Activated CD4-positive, alpha-beta T cell treated with anti-CD3 and anti-CD28 coated beads, Interleukin-2, Interleukin-4, amounts not matched to agents 100 ng/mL and 50 ng/mL, durations not matched to agents 16 hours and 8 hours (primary cell): ENCODE measurements at places on chromosomes 12 and 14.

DNA sequence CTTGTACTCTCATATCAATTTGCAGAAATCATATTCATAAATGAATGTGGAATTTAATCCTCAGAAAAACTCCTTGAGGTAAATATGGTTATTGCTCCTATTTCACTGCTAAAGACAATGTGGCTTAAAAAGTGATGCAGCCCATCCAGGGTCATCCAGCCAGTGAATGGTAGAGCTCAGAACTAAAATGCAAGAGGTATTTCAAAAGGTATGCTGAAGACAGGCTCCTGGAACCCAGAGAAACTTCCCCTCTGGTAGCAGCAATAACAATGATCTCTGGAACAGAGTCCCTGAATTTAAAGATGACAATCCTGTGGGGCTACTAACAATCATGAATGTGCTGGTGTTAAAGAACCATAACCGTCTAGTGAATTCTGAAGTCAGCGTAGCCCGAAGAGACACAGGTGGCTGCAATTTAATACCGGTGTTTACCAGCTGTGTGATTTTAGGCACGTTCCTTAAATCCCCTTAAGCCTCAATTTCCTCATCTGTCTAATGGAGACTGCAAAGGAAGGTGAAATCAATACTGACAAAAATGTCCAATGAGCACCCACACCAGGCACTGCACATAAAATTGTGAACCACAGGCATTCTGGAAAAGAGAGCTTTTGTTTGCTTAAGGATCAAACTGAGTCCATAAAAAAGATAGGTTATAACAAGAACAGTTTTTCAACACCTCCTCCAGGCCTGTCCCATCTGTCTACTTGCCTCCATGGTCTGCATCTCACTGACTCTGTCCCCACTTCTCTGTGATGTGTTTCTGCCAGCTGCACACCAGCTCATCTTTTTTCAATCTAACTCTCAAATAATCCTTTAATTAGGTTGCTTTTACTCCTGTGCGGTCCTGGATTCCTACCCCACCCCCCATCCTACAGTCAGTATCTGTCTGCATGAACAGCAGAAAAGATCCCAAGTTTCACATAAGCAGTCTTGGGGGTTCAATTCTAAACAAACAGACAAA is 10.5 kb downstream of the TM7SF3 start:
- no peak for DNase-seq

DNA sequence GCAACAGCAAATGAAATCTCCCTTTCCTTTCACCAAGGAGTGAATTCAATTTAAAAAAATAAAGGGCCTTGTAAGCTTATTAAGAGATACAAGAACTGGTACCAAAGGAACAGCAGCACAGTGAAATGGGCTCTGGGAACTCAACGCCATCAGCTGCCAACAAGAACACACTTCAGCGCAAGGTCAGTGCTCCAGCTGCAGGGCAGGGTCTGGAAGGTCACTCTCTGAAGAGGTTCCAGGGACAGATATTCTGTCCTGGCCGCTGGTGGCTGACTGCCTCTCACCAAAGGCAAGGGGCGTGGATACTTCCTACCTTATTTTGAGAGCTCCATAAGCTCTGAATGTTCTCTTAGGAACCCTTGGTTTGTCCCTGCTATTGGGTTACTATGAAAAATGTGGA is 186.6 kb downstream of the CALM1 start:
- DNase-seq = no peak

DNA sequence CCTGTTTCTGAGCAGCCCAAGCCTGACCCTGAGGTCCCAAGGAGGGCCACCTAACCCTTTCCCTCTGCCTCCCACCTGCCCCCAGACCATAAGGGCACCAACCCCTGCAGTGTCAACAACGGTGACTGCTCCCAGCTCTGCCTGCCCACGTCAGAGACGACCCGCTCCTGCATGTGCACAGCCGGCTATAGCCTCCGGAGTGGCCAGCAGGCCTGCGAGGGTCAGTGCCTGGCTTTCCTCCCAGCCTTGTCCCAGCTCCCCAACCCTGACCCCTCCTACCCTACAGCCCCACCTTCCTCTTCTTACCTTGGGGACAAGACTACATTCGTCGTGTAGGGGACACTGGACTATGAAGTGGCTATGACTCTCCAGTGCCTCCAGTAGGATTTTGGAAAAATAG is 33.7 kb upstream of the LRP1-AS start:
- DNase-seq = no peak

DNA sequence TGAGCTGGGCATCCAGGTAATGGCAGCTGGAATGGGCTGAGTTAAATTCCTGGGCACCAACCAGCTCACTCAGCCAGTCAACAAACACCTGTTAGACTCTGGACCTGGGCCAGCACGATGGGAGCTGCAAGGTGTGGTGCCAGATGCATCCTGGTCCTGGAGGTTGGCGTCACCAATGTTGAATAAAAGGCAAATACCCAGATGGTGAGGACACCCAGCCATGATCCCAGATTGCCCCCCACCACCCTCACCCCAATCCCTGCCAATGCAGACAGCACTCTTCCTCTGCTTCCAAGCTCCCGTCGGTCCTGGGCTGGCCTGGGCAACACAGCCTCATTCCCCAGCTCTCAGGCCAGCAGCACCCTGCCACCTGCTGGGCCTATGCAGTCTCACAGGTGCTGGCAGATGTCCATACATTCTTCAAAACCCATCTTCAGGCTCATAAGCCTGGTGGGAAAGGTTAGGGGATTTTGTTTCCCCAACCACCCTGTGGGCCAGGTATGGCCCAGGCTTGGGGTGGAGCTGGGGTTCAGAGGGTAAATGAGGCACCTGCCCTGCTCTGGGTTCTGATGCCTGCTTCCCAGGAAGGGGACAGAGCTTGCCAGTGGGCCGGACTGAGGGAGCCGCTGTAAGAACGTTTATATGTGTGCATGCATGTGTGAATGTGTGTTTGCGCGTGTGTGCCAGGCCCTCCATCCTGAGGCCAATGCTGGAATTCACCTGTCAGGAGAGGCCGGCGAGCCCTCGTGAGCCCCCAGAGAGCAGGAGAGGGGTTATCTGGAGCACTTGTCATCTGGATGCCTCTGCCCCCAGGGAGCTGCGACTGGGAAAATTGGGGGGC is 58.0 kb downstream of the LGMN start:
- DNase-seq = no peak

- DNase-seq = no peak
Measured at GRCh38 chr14:105474483-105475268, at the start of gene CRIP2. TSS of gene CRIP2 (plus strand) at chr14:105474821. CDS start at chr14:105474863, 42 bp downstream.

GRCh38 chr14:105029402-105029801 is 8.5 kb upstream of the CDCA4 start:
- no peak for DNase-seq
